ENCODE measurements at places on chromosomes 3 and 15.

DNA sequence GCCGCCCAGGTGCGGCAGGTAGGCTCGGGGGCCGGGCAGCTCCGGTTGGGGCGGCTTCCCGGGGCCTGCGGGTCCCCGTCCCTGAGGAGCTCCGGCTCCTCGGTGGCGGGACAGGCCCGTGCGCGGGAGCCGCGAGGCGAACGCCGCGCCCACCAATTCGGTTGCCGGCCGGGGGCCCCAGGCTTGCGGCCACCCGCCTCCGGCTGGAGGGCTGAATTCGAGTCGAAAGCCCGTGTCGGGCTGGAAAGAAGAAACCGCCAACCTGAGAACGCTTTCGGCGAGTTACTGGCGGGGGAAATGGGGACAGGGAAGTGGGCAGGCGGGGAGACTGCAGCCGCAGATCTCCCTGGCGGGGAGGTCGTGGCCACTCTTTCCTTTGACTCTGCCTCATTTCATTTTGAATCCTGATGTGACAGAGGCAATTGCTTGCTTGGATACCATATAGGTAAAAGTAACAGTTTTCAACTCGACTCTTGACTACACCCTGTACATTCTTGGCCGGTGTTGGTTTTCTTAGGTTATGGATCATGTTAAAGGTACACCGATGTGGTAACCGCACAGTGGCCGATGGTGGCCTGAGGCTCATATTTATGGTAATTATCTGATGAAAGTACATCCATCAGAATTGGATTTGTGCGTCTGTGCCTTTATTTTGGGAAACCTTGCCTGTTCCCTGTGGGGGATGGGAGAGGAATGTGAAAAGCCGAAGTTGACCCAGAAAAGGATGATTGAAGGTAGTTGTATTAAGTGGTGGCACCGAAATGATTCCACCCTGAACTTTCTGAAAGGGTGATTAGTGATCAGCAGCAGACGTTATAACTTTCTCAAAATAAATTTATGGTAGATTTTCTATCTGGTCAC lies 1.7 kb downstream of the B3GNT5 start:
- no peak for DNase-seq

DNA sequence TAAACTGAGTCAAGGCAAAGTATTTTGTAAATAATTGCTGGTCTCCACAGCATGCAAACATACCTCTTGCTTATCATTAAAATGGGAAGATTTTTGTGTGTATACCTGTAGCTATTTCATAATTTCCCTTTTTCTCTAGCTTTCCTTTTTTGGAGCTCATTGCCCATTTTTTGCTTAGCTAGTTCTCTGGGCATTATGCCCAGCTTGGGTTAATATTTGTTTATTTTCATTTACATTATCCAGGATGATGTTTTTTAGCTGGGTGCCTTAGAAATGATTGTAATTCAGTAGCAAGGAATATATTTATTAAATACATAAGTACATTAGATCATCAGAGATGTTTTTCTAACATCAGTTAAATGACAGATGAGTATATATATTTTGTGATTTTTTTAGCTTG lies 1271.7 kb upstream of the GBE1 start:
- DNase-seq, result no peak

DNA sequence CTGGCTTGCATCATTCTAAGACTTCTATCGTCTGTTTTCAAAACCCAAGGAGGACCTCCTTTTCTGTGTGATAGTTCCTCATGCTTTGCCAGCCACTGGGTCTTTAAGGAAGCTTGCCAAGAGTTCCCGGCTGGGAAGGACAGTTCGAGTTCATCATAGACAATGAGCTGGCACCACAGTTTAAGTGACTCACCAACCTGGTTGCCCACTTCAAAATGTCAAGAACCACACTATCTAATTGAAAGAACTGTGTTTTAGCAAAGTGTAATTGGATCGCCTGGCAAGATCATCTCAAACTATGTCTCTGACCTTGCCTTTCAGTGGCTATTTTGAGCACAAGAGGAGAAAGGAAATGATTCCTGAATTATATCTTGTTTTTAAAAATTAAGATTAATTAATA lies 27.9 kb downstream of the SOX2 start:
- DNase-seq, result no peak

- DNase-seq, result no peak
Measured at GRCh38 chr3:76429581-76430177, 610.2 kb upstream of the ROBO2 start.

DNA sequence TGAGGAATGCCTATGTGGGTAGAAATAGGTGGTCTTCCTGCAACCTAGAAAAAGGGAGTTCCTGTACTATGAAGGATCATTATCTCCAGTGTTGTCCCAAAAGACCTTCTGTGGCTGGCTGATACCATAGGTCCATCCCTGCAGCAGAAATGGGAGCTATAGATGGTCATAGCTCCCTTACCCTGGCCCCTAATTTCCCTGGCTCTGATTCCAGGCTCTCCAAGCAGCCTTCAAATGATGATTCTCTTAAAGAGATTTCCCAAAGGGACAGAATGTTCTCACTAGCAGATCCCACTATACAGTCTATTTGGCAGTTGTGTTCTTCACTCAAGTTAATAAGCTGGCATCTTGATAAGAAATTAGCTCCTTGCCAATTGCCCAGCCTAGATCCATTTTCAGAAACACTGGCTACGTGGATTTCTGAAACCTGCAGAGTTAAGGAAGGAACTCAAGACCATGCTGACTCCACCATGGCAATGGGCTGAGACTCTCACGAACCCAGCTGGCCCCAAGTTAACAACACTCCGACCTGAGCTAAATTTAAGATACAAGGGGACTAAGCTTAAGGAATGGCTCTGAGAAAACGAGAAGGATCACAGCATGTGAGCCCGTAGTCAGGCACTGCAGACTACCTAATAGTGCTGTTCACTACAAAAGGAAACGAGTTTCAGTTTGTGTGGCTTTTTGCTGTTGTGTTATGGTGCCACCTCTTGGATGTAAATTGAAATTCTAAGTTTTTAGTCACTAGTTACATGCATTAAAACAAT lies 11.4 kb downstream of the C15orf40 start:
- DNase-seq, result peak; percentile 53

GRCh38 chr3:113124256-113124830 lies 87.0 kb upstream of the BOC start:
- DNase-seq, result no peak

- DNase-seq, result no peak
Measured at GRCh38 chr3:58025837-58026569, 17.8 kb downstream of the FLNB start.

DNA sequence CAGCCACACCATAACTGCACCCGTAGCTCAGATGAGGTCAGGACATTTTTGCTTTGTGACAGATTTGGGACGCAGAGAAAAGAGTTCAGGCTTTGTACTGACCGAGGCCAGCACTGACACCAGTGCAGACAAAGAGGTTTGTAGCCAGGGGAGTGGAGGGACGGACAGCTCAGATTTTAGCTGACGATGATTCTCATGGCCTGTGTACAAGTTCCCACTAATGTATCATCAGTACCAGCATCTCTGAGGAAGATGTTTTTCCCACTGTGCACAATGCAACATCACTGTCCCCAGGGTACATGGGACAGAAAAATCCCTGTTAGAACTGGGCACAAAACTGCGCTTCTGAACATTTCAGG lies 112.7 kb downstream of the SLCO3A1 start:
- no peak for DNase-seq

GRCh38 chr3:111858642-111859041 lies 423 bp upstream of the PHLDB2 start:
- no peak for DNase-seq

DNA sequence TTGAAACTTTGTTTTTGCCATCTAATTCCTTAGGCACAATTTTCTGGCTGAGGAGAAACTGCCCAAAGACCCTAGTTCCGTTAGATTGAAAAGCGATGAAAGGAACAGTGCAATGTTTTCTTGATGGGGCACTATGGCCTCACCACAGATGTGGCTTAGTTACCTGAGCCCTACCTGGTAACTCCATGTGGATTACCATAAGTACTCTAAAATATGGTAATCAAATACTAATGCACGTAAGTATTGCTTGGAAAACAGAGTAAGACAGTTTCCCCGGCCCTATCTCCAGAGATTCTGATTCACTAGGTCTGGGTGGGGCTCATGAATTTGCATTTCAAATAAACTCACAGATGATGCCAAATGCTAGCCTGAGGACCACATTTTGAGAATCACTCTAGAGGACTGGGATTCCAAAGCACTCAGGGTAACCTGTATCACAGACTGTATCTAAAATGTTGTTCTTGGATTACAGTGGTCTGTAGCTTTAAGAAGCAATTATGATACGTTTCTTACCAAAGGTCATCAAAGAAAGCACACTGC lies 806.3 kb downstream of the FHIT start:
- no peak for DNase-seq

GRCh38 chr15:31042751-31043150 lies 51.3 kb upstream of the MTMR10 start:
- DNase-seq, result no peak

GRCh38 chr15:71274448-71274798 lies 159.2 kb downstream of the THSD4 start:
- DNase-seq, result no peak

- no peak for DNase-seq
Measured at GRCh38 chr3:94349310-94349878, 286.5 kb downstream of the NSUN3 start.

GRCh38 chr3:32018757-32019564 lies 37.4 kb downstream of the ZNF860 start:
- DNase-seq, result peak; percentile 33

DNA sequence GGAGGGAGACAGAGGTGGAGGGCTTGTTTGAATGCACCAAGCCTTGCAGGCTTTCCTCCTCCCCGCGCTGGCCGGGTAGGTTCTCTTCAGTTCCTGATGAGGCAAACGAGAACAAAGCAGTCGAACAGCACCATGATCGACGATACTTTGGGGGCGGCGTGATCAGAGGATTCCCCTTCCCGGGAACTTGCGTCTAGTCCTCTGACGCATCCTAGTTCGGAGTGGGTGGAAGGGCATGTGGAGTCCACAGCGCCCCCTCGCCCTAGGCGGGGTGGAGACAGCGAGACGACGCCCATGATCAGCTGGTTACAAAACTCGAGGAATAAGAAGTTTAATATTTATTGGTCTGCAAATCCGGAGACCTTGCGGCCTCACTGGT lies 452 bp upstream of the SV2B start:
- DNase-seq, result no peak

- no peak for DNase-seq
Measured at GRCh38 chr3:69204315-69204957, 82.0 kb upstream of the LMOD3 start.

DNA sequence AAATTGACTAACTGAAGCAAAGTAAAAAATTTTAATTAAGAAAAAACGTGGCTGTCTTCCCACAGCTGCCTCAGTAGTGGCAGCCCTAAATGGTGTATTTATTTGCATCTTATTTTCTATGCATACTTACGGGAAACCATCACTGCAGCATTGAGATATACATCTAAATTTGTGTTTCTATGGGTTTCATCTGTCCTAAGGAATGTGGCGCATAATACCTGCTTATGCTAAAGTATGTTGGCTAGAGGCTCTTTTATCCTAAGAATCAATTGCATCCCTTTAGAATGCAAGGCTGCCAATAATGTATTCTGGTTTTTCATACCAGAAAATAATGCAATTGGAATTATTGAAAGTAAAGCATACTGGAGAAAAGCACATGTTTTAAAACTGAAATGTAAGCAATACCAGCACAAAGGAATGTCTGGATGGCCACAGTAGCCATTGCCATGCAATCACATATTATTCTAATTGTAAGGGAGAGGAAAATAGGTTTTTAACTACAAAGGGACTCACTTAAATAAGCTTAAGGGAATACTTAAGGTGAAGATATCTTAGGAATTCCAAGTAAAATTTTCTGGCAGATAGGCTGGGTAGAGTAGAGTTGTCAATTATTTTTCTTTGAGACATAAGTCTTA lies 834.5 kb upstream of the NECTIN3 start:
- no peak for DNase-seq

GRCh38 chr3:14601692-14602005 lies 49.9 kb upstream of the CCDC174 start:
- DNase-seq, result no peak

DNA sequence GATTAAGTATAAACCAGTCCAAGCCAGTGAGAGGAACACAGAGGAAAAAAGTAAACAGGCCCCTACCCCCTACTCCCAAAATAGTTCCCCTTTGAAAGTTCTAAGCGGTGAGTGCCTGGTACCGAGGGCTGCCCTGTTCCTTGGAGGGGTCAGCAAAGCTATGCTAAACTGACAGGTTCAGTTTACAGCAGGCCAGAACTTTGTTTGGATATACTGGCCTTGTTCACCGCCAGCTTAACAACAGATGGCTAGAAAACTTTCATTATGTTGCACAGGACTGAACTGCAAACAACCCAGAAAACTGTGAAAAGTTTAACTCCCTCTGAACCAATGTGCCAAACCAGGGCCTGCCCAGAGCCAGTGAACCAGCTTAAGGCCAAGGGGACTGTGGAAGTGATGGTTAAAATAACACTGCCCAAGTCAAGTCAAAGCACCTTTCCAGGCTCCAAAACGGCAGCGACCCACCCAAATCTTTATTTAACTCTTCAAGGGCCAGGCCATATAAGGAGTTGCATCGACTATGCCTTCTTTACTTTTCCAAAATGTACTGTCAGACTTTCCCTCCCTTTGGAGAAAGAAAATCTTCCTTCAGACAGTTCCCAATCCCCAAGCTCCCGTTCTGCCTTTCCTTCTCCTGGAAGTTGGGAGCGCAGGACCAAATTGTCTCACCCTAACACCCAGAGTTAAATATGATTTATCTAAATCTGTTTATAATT lies 448.0 kb downstream of the FOXP1 start:
- DNase-seq, result no peak

GRCh38 chr3:113546414-113546893 lies 14.1 kb downstream of the SIDT1 start:
- DNase-seq, result no peak

DNA sequence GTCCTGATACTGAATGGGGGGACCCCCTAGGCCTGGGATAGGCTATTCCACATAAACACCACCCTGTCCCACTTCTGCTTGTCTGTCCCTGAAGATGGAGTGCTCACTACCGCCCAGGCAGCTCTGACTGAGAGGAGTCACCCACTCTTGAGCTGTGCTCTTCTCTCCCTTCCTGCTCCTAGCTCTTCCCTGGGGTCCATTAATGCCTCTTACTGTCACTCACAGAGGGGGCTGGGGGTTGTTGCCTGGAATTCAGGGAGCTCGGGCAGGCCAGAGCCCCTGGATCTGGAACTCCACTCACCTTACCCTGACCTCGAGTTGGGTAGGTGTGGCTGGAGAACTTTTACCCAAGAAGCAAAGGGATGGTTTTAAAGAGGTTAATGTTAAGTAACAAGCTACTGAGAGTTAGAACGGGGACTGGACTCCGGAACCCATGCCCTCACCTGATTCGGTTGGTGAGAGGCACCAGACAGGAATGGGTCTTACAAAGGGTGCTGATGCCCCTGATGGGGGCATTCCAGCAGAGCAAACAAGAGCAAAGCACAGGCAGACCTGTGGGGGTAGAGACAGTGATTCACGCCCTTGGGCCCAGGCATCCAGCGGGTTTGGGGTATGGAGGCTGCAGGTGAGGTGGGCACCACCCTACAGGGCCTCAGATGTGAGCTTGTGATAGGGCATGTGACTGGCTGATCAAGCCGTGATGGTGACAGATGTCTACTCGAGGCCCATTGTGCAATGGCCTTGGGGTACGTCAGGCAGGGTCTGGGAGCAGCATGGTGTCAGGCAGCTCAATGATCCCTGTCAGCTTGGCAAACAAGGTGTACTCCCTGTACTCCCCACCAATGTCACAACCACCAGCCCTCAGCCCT lies 5.4 kb downstream of the NBEAL2 start:
- no peak for DNase-seq
